Activated CD4-positive, alpha-beta T cell treated with anti-CD3 and anti-CD28 coated beads for 48 hours (primary cell): ENCODE measurements at places on chromosomes 7 and 10.
A peak's percentile ranks its signal among the peaks of the same experiment; 100 is the strongest.

DNA sequence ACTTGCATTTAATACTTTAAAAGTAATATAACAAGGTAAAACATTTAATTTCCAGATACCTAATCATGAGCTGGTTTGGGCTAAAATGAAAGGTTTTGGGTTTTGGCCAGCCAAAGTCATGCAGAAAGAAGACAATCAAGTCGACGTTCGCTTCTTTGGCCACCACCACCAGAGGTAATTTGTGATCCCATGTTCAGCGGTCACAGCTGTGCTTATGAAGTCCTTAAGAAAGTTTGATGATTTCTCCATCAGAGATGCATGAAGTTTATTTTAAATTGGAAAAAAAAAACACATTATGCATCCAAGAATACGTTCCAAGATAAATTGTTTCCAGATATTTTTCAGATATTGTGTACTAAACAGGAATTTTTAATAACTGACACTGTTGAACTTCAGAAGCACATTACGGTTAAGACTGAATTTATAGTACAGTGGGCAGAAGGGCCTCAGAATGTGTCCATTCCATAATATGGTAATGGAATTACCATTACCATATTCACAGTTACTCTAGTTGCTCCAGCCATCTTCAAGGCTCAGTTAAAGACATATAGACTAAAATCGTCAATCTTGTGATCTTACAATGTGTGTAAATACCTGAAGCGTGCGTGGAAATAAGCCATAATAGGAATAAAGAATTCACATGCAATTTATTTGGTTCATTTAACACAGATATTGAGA is 106.8 kb downstream of the ZMYND11 start:
- DNase-seq, result no peak

DNA sequence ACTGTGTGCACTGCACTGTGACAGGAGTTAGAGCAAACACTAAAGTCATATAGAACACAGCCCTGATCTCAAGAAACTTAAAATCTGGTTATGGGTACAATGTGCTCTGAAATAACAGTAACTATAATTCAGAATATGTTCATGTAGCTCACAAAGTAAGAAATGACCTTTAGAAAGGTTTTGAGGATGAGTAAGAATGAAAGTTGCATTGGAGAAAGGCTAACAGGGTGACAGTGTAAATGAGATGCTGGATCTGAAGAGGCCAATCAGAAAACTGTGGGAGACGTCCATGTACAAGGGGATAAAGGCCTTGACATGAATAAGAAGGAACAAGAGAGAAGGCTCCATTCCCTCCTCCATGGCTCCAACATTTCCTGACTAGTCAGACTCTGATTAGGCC is 124.7 kb downstream of the GRM3 start:
- no peak for DNase-seq

DNA sequence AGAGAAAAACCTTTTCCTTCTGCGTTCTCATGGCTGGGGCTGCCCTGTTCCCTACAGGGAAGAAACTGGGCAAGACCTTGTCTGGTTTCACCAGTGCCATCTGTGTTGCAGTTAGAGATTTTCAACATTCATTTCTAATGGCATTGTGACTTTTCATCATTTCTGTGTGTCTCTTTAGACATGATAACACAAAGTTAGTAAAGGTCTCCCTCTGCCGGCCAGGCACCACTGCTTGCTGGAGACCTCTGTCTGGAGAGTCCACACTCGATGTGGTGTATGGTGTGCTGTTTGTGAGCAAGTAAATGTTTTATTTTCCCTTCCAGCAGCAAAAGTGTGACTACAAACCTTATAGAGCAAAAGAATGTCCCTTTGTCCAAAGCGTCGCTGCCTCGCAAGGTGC is 213.5 kb downstream of the PAXIP1 start:
- DNase-seq, result peak; percentile 8

GRCh38 chr7:50363327-50364060 is 59.0 kb downstream of the IKZF1 start:
- no peak for DNase-seq

GRCh38 chr10:61125560-61126170 is 181.7 kb upstream of the RHOBTB1 start:
- no peak for DNase-seq

DNA sequence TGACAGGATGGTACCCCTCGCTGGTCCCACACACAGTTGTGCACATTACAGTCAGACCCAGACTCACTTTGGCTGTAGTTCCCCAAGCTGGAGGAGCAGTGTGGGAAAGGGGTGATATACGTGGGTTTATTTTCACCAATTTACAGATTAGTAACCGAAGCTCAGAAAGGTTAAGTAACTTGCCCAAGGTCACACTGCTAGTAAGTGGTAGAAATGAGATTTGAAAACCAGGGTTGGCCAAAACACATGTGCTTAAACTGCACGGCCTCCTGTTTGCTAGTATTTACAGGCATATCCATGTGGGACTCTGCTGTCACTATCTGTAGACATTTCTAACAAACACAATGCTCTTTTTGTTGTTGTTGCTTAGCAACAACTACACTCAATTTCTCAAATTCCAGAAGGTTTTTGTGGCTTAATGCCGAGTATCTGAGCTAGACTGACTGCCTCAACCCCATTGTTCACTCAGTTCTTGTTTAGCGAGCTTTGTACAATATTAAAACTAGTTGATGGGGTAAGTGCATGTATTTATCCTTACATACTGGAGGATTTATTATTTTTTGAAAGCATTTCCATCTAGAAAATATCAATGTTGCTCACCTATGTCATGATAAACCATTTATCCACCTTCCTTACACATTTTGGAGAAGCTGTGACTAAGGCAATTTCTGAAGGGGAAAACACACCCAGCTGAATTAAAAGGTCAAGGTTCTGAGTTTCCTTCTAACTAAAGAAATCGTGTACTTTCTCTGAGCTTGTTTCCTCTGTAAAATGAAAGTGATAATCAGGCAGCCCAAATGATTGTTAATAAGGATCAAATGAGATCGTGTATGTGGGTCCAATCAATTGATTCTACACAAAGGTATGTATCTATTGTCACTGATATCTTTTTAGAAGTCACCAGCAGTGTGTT is 5.3 kb upstream of the TMEM139 start:
- no peak for DNase-seq

DNA sequence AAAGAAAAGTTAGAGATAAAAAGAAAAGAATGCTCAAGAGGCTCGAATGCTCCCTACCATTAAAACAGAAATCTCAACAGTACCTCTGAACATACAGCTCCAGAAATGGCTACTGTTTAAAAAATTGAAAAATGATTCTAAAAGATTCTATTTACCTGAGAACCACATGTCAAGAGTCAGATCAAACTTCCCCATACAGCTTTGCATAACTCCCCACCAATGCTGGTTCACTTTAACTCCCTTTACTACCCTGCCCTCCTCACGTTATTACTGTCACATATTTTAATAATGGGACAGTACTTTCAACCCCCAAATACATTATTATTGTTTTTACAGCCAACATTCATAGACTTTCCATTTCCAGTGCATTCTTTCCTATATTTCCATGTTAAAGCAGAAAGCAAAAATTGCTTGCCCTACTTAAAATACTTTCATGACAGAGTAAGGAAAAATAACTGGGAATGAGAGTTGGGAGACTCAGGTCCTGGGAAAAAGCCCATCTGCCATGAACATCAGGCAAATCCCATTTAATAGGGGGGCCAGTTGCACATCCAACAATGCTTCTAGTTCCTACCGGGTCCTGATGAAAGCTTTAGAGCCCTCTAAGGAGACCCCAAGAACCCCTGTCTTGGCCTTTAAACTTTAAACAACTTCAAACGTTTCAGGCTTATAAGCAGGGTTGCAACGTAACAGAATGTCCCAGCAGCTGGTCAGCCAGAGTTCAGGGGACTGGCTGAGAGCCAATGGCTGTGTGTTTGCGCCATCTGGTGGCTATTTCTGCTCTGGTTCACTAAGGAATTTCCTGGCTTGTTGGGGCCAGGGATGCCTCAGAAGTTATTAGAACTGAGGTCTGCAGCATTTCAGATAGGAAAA is 247.4 kb downstream of the ELMO1 start:
- peak; percentile 65 for DNase-seq

DNA sequence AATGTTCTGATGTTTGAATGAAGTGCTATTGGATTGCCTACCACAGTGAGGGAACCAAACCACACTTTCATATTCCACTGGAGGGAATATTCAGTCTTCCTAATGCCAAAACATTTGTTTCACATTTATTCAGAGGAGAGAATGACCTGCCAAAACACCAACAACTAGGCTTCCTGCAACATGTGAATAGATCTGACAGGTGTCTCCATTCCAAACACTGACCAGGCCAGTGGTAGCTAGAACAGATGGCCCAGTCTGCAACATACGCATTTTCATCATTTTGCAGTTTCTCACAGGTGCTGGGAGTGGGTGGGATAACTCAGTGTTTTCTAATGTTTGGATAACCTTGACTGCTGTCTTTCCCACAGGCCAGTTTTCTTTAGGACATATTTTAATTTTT is 110.0 kb downstream of the RELN start:
- DNase-seq, result no peak

GRCh38 chr7:158394936-158395335 is 192.7 kb downstream of the PTPRN2 start:
- DNase-seq, result peak; percentile 65

GRCh38 chr7:1851721-1852516 is 181.8 kb downstream of the ELFN1 start:
- no peak for DNase-seq

DNA sequence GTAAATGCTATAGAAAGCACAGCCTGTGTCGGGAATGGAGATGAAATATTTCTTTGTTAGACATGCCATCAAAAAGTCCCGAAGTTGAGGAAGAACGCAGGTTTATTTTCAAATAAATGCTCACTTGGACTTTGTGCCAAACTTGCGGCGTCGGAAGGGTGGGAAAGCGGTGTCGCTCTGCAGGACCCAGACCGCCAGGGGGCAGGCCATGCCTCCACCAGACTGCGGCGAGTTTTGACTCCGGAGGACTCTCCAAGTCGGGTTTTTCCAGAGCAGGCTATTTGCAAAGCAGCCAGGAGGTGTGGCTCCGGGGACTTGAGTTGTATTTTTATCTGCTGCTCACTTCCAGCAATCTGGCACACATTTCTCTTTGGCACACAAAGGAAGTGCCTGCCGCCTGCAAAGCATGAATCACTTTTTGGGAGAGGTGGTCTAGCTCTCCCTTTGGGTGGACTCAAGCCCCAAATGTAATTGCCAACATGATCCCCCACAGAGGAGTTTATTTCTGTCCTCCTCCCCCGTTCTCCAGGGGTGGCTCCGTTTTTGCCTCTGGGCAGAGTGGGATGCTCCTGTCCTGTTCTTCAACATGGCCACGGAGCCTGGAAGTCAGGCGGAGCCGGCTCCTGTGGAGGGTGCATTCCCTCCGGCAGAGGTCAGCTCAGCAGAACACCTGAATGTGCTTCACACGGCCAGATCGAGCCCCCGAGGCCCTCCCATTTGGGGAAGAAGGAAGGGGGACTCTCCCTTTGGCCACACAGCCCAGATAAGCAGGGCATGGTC is 82.3 kb upstream of the GPR26 start:
- DNase-seq, result peak; percentile 69

GRCh38 chr10:82438277-82438676 is 563.3 kb downstream of the NRG3 start:
- DNase-seq, result no peak

DNA sequence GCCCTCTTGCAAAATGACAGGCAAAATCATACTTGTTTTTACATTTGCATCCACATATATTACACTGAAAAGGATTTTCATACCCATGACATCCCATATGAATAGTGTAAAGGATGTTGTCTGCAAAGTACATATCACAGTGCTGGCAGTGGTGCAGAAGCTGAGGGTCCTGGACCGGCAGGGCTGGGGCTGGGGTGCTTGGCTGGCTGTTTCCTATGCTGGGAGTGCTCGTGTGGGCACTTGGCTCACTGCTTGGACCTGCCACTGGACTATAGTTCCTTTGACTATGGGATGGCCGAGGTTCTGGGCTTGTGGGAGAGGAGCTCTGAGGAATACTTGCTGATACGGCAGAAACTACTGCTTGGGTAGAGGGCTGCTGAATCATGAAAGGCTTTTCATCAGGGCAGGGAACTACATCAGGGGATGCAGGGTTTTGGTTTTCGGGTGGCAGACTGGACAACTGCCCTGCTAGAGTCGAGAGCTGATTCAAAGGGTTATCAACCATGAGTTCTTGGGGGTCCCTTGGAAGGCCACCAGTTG is 13.7 kb downstream of the PSTK start:
- no peak for DNase-seq

- no peak for DNase-seq
Measured at GRCh38 chr10:64486149-64486548, 964.9 kb downstream of the REEP3 start.

- no peak for DNase-seq
Measured at GRCh38 chr10:47357131-47357582, 9.0 kb downstream of the RBP3 start.

GRCh38 chr10:85045046-85045445 is 716.7 kb downstream of the CCSER2 start:
- no peak for DNase-seq

DNA sequence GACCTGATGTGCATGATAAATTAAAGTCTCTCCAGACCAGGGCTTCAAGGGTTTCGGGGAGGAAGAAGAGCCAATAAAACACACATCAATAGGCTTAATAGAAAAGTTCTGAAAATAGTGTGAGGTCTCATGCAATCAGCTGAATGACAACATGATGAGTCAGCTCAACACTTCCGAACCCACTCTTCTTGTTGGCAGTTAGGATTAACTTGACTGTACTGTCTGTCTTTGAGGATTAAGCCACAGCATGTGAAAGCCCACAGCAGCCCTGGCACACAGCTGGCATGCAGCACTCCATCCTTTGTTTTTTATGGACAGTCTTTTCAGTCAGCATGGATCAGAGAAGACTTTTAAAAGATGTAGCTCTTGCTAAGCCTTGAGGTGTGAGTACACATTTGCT is 526.9 kb upstream of the VSTM2A start:
- no peak for DNase-seq

- no peak for DNase-seq
Measured at GRCh38 chr10:49375611-49376010, 20.3 kb downstream of the DRGX start.

GRCh38 chr7:66204822-66205740 is at the start of gene TPST1:
Gene TPST1, plus strand, starts transcription at chr7:66205334. Its CDS starts 35,092 bp downstream, at chr7:66240426.
- peak; percentile 83 for DNase-seq

- DNase-seq, result no peak
Measured at GRCh38 chr7:101848208-101848951, 31.0 kb downstream of the CUX1 start.
